Activated naive CD4-positive, alpha-beta T cell treated with anti-CD3 and anti-CD28 coated beads for 36 hours (primary cell): ENCODE measurements at places on chromosomes 5 and 9.

DNA sequence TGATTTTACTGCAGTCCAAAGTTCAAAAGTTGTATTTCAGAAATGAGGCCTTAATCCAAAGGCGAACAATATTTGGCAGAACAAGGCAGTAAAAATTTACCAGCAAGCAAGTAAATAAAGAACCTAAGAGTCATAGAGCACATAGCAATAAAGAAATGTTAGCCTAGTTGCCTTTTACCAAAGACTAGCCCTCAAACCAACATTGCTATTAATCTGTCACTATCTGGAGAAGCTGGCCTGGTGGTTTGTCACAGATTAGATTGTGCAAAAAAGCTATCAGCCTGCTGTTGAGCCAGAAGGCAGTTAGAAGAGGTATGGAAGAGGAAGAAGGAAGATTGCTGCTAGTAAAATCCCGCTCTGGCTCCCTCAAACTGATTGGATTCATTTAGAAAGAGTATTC is 304.7 kb upstream of the KLF4 start:
- DNase-seq, result no peak

DNA sequence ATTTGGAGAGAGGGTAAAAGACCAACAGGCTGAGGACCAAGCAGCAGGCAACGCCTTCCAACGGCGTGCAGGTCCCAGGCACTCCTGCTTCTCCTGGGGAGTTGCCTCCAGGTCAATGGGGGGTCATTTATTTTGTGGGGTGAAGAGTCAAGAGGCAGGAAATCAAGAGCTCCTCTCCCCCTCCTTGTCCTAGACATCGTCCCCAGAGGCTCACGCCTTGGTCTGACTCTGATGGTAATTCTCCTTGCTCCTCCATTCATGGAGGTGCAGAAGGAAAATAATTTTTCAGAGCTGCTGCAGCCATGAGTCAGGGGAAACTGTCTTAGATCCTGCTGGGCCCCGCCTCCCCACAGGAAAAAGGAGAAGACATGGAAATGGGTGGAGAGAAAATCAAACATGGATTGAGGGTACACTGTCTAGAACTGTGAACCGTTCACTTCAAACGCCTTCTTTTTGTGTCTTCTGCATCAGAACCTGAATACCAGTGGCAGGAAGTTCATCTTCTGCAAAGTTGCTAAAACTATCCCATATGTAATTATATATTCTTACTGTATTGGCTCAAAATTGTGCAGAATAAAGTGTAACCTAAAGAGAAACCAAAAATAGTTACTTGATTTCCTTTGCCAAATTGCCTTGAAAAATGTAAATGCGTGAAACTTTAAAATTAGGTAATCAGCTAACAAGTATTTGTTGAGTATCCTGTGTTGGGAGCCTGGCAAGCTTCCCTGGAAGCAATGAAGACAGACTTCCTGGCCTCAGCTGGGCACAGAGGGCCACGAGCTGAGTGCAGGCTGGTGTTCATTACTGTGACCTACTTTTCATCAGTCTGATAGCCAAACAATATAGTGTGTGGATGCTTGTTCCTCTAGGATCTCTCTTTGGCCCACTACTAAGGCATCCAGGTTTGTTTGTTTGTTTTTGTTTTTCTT is 142.0 kb downstream of the CMYA5 start:
- DNase-seq, result no peak

GRCh38 chr9:137218754-137219271 is 3.2 kb downstream of the RNF208 start:
- no peak for DNase-seq

DNA sequence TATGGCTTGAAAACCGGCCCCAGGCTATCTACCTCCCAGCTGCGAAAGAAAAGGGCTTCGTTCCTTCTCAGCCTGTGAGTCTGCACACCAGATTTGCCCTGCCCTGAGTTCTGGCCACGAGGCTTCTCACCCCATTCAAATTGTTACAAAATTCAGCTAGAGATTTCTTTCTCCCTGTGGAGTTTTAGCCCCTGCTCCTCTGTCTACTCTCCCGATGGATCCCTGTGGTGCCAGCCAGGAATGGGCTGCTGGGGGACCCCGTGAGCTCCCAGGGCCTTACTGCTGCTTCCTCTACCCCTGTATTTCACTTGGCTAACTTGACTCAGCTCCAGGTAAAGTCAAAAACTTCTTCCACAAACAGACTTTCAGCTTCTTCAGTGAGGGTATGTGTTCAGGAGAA is 9.3 kb upstream of the RNF20 start:
- no peak for DNase-seq

GRCh38 chr9:19552282-19553105 is 143.7 kb downstream of the ACER2 start:
- no peak for DNase-seq

GRCh38 chr9:125183054-125183453 is 6.5 kb downstream of the PPP6C start:
- DNase-seq, result no peak

GRCh38 chr5:113340537-113340936 is 94.3 kb downstream of the TSSK1B start:
- no peak for DNase-seq

GRCh38 chr5:165304193-165304827 is 1798.9 kb downstream of the MAT2B start:
- DNase-seq, result no peak

- no peak for DNase-seq
Measured at GRCh38 chr5:12316812-12317211, 412.6 kb upstream of the CTNND2 start.

DNA sequence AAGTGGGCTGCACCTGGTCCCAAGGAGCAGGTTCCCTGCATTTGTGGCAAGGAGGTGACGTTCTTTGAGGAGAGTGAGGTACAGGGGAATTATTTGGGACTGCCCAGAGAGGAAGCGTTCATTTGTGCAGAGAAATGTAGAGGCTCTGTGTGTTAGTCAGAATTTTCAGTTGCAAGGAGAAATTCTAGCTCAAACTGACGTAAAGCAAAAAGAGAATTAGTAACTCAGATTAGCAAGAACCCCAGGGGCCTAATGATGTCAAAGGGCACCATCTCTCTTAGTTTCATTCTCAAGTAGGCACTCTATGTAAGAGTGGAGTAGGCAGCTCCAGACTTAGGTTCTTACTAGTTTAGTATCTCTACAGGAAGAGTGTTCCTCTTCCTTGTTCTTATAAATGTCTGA is 2.4 kb upstream of the TXN start:
- DNase-seq, result peak; percentile 36

GRCh38 chr5:112004867-112005622 is 248.1 kb upstream of the NREP start:
- no peak for DNase-seq

- peak; percentile 11 for DNase-seq
Measured at GRCh38 chr5:111075520-111075919, 4.0 kb downstream of the TSLP start.

- DNase-seq, result no peak
Measured at GRCh38 chr9:118624608-118625007, 744.6 kb downstream of the BRINP1 start.

GRCh38 chr5:127425868-127426267 is 91.6 kb upstream of the PRRC1 start:
- no peak for DNase-seq

DNA sequence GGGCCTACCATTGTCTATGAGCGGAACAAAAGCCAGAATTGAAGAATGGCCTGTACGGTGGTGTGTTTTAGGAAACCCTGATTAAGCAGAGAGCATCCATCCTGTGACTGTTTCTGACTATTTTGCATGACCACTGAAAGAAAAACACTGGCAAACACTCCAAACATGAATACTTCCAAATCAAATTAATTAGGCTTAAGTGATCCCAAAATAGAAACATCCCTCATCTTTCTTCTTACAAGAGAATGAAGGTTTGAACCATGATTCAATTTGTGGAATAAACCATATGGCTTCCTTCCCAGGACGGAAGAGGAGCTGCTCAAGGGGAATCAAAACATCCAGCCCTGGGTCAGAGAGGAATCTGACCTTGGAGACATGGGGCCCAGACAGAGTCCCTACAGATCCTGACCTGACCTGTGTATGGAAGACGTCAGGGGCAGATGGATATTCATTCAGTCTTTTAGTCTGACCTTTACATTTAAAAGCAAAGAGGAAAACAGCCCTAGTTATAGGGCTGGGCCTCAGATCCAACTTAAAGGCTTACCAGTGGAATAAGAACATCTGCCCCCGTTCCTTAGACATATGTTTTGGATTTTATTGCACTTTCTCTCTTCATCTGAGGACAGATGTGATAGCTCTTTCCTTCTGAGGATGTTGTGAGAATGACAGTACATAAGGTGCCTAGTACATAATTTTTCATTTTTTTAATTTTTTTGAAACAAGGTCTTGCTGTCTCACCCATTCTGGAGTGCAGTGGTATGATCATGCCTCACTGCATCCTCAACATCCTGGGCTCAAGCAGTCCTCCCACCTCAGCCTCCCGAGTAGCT is 17.6 kb upstream of the RECK start:
- DNase-seq, result no peak

GRCh38 chr9:25724424-25724823 is 46.2 kb upstream of the TUSC1 start:
- DNase-seq, result no peak

DNA sequence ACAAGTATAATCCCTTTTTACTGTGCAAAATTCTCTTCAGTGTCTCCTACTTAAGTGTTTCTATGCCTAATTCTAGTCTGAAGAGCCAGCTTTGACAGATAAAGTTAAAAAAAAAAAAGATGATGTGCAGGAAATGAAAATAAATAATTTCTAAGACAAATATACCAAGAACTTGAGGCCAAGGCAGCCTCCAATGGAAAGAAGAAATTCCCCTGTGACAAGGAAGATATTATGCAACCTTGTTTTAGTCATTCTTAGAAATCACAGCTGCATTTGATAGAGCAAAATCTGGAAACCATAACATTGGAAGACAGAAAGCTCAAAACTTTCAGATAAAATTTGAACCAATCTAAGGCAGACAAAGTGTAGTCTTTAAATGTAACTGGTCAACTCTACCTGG is 375.9 kb upstream of the TLE4 start:
- no peak for DNase-seq

- DNase-seq, result no peak
Measured at GRCh38 chr9:125683486-125683885, 23.5 kb downstream of the MAPKAP1 start.

DNA sequence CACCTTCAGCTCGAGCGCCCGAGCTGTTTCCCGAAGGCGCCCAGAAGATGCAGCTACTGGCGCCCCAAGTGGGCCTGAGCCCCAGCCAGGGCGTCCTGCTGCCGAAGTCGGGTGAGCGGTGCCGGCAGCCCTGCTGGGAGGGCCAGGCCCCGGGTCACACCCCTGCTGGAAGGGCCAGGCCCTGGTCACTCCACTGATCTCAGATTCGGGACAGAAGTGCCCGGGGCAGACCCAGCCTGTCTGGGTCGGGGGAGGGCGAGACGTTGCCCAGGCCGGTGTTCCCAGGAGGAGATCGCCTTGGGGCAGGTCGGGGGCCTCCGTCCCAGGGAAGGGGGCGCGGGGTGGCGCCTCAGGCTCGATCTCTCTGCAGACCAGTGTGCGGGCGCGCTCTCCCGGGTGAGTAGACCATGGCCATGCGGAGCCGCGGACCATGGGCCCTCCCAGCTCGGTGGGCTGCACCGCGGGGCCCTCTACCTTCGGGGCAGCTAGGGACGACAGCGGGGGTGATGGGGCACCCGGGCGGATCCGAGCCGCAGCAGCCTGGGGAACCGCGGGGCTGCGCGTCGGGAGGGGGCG is 2.3 kb downstream of the LCNL1 start:
- no peak for DNase-seq

DNA sequence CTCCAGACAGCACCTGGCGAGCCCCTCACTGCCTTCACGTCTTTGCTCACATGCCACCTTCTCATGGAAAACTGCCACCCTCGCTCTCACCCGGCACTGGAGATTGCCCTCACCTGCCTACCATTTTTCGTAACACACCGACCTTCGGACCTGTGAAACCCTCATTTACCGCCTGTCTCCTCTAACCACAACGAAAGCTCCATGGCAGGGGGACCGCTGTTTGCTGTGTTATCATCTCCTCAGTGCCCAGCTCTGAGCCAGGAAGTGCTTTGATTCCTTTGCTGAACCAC is 109.2 kb upstream of the PHYKPL start:
- DNase-seq, result no peak

GRCh38 chr9:116860509-116861120 is 173.5 kb downstream of the TRIM32 start:
- DNase-seq, result peak; percentile 37

- no peak for DNase-seq
Measured at GRCh38 chr9:29740518-29740917, 2167.2 kb upstream of the C9orf72 start.

DNA sequence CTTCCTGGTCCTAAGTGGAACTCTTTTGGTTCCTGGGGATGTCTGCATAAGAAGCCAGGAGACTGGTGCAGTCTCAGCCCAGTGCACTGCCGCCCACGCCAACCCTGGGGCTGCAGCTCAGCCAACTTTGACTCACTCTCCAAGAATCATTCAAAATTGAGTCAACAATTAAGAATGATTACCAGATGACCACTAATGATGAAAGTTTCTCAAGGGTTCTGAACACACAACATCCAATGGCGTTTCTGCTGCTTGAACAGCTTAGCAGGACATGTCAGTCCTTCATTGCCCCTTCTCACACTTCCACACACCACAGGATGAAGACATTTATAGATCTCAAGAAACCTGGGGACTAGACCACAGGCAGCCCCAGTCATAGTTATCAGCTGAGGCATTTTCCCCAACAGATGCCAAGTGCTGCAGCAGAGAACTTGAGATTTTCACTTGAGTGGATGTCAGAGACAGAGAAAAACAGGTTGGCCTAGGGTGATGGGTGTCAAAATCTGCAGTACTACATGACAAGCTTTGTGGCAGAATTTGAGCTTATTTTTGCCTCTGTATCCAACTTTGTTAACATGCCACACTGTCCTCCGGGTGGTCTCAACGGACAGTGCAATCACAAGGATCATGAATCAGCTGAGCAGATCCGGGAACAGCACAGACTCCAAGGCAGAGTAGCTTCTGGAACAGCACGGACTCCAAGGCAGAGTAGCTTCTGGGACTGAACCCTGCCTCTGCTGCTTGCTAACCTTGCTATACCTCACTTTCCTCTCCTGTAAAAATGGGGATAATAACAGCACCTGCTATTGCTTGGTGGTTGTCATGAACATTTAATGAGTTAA is 356.1 kb downstream of the SPOCK1 start:
- no peak for DNase-seq

DNA sequence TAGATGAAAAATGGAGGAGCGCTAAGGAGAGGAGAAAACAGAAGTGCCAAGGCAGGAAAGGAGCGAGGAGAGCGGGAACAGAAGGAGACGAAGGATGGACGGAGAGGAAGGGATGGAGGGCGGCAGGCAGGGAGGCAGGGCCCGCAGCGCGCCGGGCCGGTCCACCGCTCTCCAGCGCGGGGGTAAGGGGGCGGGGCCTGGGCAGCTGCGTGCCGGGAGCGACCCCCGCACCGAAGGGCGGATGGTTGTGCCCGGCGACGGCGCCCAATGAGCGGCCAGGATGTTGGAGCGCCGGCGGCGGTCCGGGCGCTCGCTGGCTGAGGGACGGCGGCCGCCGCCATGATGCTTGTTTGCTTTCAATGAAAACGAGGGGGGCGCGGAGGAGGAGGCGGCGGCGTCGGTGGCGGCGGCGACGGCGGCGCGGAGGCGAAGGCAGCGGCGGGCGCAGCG is at the start of gene CNOT6:
Gene CNOT6, plus strand, starts transcription at position 320 of the 450 bp plus-strand sequence. CDS start 34,898 bp downstream, outside the sequence.
- peak; percentile 92 for DNase-seq

- DNase-seq, result no peak
Measured at GRCh38 chr9:27188426-27188825, 79.4 kb downstream of the TEK start.

- DNase-seq, result peak; percentile 58
Measured at GRCh38 chr5:140042643-140043507, at the start of gene NRG2. Gene NRG2, minus strand, starts transcription at chr5:140043299.
